ENCODE measurements at places on chromosomes 7 and 10.
A peak's percentile ranks its signal among the peaks of the same experiment; 100 is the strongest.

DNA sequence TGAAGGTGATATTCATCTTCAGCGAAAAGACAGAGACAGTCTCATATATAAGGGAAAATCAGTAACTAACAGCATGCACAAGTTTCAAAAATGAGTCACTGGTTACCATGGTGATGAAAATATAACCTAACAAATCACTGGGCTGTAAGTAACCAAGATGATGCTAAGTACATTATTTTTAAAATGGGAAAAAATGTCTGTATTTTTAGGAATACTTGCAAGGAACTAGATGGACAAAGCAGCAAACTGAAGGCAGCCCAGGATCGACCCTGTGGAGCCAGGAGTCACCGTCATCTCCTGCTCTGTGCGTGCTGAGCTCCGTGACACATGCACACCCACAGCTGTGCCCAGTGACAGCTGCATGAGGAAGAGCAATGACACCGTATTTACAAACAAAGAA is 137.3 kb downstream of the ELMO1 start:
- peak; percentile 8 for DNase-seq

- DNase-seq = no peak
These were observed 4.4 kb downstream of the ST8SIA6 start for GRCh38 chr10:17450024-17450423.

- DNase-seq = peak; percentile 15
These were observed at the start of gene PTPRN2 for GRCh38 chr7:158587162-158588084. PTPRN2 (minus strand) TSS chr7:158587823.

DNA sequence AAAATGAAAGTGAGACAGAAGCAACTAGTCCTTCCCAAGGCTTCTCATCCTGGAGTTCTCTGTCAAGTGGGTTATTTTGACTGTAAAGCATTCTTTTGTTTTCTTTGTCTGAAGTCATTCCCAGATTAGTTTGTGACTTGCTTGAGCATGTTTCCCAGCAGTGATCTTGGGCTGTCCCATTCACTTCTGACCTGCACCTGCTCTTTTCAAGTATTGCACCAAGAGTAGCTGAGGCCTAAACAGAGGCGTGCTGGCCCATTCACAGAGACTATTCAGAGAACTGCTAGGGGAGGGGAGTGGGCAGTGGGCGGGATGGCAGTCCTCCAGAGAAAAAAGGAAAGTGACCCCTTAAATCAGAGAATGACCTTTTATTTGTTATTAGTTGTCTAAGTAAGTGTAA is 61.3 kb downstream of the CACNA2D1 start:
- peak; percentile 4 for DNase-seq

DNA sequence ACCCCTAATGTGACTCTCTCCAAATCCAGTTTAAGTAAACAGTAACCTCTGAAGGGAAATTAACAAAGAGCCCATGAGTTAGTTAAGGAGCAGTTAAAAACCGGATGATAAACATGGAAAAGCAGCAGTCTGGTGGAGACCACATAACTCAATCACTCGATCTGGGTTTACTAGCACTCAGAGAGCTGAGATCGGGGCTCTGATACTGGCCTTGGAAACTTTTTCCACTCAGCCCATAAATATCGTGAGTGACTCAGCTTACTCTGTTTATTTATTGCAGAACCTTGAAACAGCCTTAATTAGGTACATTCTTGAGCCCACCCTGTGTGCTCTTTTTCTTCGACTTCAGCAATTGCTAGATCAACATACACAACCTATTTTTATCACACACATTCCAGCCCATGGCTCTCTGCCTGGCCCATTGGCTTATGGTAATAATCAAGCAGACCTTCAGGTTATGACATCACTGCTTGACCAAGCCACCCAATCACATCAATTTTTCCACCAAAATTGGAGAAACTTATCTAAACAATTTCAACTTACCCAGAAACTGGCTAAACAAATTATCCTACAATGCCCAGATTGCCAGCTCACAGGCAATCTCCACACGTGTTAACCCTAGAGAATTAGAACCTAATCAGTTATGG is 82.2 kb upstream of the GPR22 start:
- no peak for DNase-seq

GRCh38 chr10:12980102-12980661 is 21.3 kb downstream of the CCDC3 start:
- no peak for DNase-seq

DNA sequence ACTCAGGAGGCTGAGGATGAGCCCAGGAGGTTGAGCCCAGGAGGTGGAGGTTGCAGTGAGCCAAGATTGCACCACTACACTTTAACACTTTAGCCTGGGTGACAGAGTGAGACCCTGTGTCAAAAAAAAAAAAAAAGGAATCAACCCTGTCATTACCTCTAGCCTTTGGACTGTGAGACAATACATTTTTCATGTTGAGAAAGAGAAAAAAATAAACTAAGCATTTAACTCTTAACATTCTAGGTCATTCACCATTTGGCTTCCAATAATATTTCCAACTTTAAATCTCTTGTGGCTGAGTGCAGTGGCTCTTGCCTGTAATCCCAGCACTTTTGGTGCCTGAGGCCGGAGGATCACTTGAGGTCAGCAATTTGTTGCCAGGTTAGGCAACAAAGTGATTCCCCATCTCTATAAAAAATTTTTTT is 41.9 kb upstream of the TPST1 start:
- no peak for DNase-seq

DNA sequence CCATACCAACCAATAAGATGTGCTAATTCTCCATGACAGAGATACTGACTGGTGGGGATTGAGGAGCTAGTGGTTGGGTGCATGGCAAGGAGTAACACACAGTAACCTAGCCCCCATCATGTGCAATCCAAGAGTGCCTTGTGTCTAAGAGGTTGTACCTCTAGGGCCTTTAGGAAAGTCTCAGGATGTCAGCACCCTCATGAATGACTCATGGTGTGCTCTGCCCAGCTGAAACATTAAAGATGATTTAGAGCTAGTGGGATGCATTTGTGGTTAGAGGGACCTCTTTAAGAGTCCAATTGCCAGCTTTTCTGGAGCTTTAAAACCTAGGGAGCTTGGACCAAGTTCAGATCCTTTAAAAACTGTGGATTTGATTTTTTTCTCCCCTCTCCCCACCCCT is 181.1 kb downstream of the HERPUD2 start:
- DNase-seq = no peak

DNA sequence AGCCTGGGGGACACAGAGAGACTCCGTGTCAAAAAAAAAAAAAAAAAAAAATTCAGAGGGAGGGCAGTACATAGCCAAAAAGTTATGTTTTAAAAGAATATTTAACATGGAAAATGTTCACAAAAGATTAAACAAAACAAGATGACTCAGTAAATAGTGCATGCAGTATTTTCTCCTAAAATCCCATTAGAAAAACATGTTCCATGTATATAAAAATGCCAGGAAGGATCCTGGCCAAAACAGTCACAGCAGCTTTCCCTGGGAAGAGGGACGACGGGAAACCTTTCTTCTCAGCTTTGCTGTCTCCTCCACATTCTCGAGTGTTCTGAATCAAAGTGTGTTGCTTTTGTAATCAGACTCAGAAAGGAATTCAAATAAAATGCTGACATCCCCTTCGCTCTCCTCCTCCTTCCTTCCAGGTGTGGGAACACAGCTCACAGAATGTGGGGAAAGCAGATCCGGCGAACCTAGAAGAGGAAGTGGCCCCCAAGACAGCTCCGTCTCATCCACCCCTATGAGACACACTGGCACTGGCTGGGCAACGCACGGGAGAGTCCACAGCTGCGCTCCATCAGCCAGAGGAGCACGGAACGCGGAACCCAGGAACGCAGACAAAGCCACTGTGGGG is 139.4 kb downstream of the MAD1L1 start:
- no peak for DNase-seq

DNA sequence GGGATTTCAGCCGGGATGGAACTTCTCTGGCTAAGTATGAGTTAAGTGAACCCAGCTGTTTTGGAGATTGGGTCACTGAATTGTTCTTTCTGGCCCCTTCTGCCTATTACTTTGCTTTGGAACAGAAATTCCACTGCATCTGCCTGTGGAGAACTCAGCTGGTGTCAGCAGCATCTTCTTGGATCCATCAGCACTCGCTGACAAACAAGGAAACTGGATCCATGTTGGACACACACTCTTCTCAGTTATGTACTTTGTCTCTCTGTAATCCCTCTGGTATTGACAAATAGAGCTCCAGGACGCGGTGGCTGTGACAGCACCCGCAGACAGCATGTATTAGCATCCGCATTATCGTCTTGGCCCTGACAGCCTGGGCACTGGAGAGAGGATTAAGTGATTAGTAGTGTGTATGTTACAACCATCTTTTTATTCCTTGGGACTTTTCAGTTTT is 73.0 kb upstream of the BMPER start:
- no peak for DNase-seq

DNA sequence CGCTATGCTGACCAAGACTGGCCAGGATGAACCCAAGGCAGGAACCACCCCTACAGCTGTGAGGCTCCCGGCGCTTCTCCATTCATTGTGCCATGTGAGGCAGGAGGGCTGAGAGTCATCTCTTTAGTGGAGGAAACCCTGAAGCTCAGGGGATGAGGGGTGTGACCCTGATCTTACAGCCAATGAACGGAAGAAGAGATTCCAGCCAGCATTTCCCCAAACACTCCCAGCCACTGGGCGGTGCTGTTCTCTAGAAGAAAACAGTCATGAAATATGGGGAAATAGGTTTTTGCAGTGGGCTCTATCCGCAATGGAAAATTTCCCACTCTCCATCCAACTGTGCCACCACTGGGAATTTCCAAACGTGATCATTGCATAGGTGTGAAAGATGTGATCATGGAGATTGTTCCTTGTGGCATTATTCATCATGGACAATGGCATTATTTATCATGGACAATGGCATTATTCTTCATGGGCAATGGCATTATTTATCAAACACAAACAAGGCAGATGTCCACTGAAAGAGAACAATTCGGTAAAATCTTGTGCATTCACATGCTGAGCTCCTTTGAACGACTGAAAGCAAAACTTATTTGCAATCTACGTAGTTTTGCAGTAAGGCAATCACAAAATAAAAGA is 14.0 kb upstream of the SLC18A2 start:
- peak; percentile 12 for DNase-seq

- no peak for DNase-seq
These were observed 90.7 kb upstream of the TMEM168 start for GRCh38 chr7:112880818-112881418.

DNA sequence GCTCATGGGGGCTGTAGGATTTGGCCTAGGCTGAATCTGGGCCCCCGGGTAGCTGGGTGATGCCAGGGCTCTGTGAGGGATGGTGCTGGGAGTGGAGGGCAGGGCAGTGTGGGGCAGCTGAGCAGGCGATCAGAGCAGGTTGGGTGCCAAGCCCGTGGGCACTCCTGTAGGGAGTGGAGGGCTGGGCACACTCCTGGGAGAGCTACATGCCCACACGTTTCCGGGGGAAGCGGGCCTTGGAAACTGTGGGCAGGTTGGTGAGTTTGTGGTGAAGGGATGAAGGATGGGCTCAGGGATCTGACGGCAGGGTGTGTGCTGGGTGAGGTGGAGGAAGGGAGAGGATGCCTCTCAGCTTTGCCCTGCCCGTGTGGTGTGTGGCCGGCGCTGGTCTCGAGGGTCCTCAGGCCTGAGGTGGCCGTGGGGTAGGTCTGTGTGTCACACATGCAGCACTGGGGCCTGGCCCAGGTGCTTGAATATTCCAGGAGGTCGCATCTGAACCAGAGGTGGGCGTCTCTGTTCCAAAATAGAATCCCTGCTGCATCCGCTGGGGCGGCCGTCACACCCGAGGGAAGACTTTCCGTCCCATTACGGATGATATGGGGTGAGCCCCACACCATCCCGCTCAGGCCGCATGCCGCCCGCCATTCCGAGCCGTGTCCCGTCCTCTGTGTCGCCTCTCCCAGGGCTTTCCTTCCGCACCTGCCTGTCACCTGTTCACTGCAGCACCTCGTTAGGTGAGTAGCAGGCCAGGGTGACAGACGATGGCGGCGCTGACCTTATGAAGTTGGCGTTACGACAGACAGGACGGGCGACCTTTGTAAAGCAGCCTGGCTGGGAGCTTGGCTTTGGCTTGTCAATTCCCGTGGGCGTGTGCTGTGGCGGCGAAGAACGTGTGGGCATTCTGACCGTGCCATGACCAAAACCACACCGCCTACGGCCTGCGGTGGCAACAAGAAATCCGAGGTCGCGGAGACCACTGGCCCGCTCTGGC is 143.6 kb downstream of the ACTR3B start:
- DNase-seq = no peak

- DNase-seq = no peak
These were observed 10.4 kb upstream of the CALML3 start for GRCh38 chr10:5514226-5514850.

DNA sequence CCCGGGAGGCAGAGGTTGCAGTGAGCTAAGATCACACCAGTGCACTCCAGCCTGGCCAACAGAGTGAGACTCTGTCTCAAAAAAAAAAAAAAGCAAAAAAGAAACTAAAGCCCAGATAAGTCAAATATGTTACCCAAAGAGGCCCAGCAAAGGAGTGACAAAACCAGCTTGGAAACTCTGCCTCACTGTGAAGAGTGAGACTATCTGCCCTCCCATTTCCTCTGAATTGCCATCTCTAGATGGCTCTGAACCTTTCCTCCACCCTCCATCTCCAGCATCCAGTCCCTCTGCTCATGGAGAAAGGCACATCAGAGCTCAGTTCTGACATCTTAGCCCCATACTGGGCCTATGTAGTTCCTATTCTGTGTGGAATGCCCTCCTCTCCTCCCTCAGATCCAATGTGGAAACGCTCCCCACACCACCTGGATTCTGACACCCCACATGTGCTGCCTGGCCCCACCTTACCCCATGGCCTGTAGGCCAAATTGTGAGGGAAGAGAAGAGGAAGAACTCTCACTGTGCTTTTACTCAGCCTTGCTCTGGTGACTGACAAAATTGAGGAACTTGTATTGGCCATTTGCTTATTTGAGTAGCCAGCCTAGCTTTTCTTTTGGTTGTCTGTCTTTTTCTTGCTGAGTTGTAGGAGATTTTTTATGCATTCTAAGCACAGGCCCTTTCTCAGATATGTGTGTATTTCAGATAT is 18.0 kb upstream of the NUDCD3 start:
- DNase-seq = no peak

DNA sequence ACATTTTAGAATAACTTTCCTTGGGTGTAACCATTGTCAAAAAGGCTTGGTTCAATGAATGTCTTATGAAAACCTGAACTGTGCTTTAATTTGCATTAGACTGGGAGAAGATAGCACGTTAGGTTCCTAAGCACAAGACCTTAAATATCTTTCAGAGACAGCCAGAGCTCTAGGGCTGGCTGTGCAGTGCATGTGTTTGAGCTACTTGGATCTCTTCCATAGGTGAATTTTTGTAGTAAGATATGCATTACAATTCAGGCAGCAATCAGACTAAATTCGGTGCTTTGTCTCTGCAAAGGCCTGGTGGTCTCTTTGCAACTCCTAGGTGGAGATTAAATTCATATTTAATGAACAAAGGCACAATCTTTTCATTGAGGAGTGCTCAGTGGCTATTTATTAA is 192.0 kb downstream of the ZNF438 start:
- DNase-seq = no peak
